CD4-positive, alpha-beta T cell treated with Interleukin-17A for 1 hour (primary cell): ENCODE measurements at places on chromosomes 12 and 14.

GRCh38 chr12:2314492-2314891 lies 261.7 kb downstream of the CACNA1C start:
- DNase-seq, result no peak

GRCh38 chr12:18864900-18865561 lies 127.1 kb downstream of the CAPZA3 start:
- DNase-seq, result no peak

- no peak for DNase-seq
Measured at GRCh38 chr12:12557733-12558132, 4.9 kb downstream of the DUSP16 start.

- DNase-seq, result no peak
Measured at GRCh38 chr12:45304514-45305178, 88.8 kb downstream of the ANO6 start.

DNA sequence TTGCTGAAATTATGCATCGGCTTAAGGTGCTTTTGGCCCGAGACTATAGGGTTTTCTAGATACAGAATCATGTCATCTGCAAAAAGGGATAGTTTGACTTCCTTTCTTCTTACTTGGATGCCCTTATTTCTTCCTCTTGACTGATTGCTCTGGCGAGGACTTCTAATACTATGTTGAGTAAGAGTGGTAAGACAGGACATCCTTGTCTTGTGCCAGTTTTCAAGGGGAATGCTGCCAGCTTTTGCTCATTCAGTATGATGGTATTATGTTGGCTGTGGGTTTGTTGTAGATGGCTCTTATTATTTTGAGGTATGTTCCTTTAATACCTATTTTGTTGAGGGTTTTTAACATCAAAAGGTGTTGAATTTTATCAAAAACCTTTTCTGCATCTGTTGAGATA lies 8.3 kb downstream of the BMAL2 start:
- no peak for DNase-seq

- no peak for DNase-seq
Measured at GRCh38 chr12:125136702-125137101, 71.5 kb downstream of the AACS start.

GRCh38 chr12:117998719-117999118 lies 17.8 kb upstream of the RFC5 start:
- no peak for DNase-seq

DNA sequence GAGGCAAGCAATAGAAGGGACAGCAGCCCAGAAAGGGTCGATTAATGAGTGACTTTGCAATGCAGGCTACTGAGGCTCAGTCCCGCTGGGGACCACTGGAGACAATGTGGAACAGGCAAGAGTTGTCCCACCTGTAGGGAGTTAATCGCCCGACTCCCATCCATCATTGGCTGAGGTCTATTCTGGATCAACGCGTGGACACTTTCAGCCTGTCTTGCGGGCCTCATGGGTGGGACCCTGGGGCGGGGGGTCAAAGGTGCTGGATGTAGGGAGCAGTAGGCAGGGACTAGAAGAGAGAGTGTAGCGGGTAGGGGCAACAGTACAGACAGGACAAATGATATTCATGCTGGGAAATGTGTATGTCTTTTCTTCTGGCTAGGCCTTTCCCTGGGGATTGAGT lies 6.1 kb downstream of the IFI27L2 start:
- no peak for DNase-seq

- DNase-seq, result no peak
Measured at GRCh38 chr12:49609059-49609874, 3.8 kb upstream of the FAM186B start.

GRCh38 chr12:131783915-131784541 lies 44.2 kb upstream of the MMP17 start:
- DNase-seq, result no peak

- DNase-seq, result no peak
Measured at GRCh38 chr14:64841121-64841651, 38.5 kb downstream of the SPTB start.

- DNase-seq, result no peak
Measured at GRCh38 chr14:50530794-50531365, 1.5 kb downstream of the MAP4K5 start.

DNA sequence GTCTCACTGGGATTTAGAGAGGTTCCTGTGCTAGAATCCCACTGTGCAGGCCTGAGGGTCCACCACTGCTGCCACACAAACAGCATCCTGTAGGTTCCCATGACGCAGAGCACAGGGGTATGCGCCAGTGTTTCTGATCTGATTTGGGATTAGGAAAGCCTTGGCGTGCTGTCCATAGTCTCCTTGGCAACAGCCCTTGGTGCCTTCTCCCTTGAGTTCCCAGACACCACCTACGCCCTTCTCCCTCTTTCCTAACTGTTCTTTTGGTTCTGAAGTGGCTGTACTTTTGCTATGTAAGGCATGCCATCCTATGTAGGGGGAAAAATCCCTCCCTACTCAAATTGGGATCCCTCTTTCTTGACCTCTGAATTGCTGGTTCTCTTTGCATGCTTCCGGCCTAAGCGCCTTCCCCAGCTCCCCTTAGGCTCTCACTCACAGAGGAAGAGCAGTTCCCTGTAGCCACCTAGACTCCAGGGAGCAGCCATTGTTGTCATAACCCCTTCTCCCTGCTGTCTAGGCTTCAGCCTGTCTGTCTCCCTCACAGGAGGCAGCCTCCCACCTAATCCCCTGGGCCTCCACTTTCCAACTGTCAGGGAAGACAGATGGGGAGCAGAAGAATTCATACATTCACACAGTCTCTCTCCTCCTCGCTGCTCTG lies 14.8 kb upstream of the RIC8B start:
- no peak for DNase-seq

DNA sequence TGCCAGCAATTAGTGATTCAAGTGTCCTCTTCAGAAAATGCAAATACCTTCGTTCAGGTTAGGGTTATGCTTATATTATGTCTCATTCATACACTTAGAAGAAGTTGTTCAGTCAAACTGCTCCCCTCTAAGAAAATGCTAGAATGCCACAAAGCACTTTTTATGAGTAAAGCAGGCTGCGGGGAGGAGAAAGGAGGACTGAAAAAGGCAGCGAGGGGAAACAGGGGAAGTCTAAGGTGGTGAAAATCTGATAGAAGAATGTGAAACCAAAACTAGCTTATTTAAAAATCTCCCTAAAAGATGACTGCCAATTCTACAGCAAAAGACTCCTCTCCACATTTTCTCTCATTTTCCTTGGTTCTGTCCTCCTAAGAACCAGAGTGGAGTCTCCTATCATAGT lies 70.1 kb downstream of the PRKD1 start:
- no peak for DNase-seq

DNA sequence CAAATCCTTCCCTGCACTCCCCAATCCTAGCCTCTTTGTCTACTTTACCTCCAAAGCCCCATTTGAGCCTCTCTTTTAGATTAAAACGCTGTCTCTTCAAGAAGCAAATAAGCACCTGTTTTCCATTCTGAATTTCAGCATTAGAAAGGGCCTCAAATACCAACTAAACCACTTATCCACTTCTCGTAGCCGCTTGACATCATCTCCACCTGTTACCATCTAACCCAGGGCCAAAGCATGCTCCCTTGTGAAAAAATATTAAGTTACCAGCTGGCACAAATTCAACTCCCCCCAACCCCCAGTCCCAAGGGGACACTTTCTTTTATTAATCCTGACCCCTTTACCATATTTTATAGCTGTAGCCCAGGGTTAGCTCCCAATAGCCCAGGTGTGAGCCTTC lies 43.1 kb downstream of the GPHB5 start:
- no peak for DNase-seq

GRCh38 chr14:29353513-29353912 lies 574.1 kb downstream of the PRKD1 start:
- no peak for DNase-seq
